ENCODE measurements at places on chromosomes 1 and 21. TPM values are rescaled to one million over a fixed set of nuclear protein-coding genes. Genes with fewer than 3 reads are reported as not detected.

The CFAP107 gene
- not detected for total RNA-seq

The DBT gene
- total RNA-seq = 3.4 TPM

The DDAH1 gene
- 15.4 TPM for total RNA-seq

The TMEM61 gene
- total RNA-seq = not detected

The NGF gene
- total RNA-seq = 14.7 TPM

The ANKRD34A gene
- 0.60 TPM for total RNA-seq

The PDPN gene
- total RNA-seq = 98.2 TPM

The CTSS gene
- total RNA-seq = 95.7 TPM

The XCL2 gene
- not detected for total RNA-seq

The CLCA1 gene
- total RNA-seq = not detected

Measured in omental fat pad (tissue), 4 donors.